ENCODE measurements at places on chromosomes 3 and 15.
A peak's percentile ranks its signal among the peaks of the same experiment; 100 is the strongest.

- DNase-seq, result no peak
Observed at GRCh38 chr3:16370872-16371740, 106.1 kb downstream of the OXNAD1 start.

DNA sequence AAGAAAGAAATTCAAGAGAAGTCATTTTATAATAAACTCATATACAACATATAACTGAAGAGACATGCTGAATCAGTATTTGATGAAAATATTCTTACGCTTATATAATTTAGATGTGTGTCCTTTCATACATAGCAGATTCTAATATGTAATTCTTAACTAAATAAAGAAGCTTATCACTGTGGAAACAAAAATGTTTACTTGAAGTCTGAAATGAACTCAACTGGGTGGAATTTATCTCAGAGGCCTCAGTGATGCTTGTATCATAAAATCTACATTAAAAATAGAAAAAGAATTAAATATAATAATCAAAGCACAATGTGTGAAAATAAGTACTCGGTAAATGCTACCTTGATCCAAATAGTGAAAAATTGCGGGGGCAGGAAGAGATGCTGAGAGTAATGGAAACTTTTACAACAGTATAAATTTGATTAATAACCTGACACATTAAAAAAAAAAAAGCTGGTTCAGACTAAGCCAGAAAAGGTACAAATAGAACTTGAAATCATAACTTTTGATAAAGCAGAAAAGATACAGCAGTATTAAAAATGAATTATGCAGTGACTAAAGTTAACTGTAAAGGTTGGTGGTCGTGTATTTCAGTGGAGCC, 12.0 kb upstream of the CBLB start:
- DNase-seq, result no peak

GRCh38 chr15:74651242-74651741, 35.7 kb downstream of the CLK3 start:
- no peak for DNase-seq

GRCh38 chr15:25903024-25903581, 40.0 kb upstream of the ATP10A start:
- DNase-seq, result peak; percentile 51

DNA sequence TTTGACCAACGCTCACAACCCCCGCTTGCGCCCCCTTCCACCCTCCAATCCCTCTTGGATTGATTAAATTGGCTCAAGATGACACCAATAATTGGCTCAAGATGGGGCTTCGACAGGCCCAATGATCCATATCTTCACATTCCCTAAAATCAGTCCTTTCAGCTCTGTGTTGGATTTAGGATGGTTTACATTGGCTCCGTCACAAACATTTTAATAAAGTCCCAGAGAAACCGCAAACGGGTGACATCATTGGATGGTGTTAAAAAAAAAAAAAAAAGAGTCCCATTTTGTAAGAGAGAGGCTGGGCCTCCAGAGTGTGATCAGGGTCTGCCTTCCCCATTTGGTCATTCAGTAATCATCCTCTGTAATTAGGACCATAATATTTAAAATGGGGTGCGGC, 113.4 kb upstream of the MRPS22 start:
- no peak for DNase-seq

GRCh38 chr15:60626669-60627068, 147.7 kb upstream of the ICE2 start:
- no peak for DNase-seq

DNA sequence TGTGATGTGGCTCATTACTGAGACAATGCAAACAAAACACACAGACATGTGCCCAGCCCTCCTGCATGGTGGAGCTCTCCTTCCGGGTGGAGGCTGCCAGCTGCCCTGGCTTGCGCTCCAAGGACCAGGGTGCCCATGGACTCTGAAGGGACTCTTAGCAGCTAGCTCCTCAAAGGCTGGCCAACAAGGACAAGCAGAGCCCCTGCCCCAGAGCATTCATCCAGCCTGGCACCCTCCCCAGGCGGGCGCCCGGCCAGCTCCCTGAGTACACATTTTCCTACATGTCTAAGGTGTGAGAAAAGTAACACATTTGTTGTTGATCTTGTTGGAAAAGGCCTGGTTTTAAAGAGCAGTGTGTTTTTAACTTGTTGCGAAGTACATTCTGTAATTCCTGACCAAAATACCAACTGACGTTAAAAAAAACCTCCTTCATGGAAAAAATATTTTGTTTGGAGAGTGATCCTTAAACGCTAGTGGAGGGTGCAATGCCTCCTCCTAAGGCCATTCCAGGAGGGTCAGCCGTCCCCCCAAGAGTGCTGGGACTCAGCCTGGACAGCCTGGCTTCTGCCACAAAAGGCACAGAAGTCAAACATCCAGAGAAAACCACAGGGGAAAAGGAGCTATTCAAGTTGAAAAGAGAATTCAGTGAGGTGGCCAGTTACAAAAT, 86.9 kb downstream of the KLF15 start:
- DNase-seq, result no peak

DNA sequence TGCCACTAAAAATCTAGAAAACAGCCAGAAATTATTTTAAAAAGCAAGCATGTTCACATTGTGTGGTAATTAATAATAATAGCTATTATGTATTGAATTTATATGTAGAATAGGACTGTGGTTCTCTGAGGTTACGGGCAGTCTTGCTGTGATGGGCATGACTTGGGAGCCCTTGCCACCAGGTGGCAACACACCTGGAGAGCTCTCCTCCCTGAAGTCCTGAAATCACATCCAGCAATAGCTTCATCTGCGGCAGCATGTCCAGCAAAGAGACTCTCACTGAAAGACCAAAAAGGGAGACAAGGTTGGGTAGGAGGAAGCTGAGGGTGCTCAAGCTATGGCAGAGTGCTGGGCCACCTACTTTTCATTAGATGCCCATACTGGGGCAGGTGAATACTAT, 206.8 kb upstream of the IL12A start:
- no peak for DNase-seq

- no peak for DNase-seq
Observed at GRCh38 chr3:142837526-142837925, 51.4 kb downstream of the PCOLCE2 start.

- DNase-seq, result no peak
Observed at GRCh38 chr15:51229907-51230330, 108.5 kb downstream of the CYP19A1 start.

DNA sequence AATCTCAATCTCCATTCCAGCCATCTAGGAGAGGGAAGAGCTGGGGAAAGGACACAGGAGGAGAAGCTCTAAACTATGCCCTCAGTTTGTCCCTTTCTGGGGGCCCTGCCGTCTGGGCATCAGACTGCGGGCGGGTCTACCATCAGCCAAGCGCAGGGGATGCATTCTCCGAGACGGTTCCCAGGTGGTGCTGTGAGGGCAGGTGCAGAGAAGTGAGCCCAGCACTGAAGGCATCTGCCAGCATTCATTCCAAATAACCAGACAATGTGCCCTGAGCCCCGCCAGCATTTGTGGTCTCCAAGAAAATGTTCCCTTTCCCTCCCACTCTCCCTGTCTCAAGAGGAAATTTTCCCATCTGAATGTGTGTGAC, 265.7 kb downstream of the XXYLT1 start:
- no peak for DNase-seq

DNA sequence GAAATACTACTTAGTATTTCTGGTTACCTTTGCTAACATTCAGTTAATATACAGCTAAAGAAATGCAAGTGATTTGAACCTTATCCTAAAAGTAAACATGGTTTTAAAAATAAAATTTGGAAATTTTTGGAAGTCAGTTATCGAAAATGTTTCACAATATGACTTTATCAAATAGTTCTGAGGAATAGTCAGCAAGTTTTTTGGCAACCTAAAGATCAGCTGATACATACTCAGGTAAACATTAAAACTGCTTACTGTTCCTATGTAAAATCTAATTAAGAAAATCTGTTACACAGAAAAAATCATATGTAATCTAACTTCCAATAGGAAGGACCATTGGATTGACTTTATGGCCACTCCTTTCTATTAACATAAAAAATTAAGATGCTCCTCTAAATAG, 24.1 kb downstream of the IFT80 start:
- no peak for DNase-seq

DNA sequence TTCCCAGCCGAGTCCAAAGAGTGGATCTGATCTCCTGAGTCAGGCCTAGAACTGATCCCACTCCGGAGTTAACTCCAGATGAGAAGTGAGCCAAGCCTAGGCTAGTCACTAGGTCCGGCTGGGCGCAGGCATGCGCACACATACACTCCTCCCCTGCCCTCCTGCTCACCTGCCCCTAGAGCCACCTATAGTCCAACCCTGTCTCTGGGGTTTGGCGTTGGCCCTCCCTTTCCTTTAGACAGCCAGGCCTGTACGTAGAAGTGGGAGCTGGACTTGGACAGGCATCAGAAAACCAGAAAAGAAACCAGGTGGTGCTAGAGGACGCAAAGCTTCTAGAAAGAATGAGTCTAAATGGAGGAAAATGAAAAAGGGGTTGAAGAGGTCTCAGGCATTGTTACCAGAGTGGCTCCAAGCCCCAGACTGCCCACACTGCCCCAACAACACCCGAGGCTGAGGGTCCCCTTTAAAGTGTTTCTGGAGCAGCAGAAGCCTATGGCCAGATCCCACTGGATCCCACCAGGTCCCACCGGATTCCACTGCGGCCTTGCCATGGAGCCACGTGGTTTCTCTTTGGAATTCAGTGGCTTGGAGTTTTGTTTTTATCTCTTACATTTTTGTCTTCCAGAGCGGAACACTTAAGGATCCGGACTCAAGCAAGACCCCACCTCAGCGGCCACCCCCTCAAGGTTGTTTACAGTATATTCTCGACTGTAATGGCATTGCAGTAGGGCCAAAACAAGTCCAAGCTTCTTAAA, 24.2 kb upstream of the TIMP4 start:
- DNase-seq, result no peak

GRCh38 chr15:45384700-45385099, 6.4 kb upstream of the GATM start:
- DNase-seq, result no peak

DNA sequence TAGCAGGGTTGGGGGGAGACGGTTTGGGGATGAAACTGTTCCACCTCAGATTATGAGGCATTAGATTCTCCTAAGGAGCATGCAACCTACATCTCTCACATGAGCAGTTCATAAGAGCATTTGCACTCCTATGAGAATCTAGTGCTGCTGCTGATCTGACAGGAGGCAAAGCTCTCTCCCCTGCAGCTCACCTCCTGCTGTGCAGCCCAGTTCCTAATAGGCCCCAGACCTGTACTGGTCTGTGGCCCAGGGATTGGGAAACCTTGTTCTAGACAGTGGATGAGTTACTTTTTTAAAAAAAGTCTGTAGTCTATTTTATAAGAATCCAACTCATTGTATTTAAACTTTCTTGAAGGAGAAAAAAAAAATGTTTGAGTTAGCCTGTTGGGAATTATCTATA, 100.0 kb downstream of the HHLA2 start:
- DNase-seq, result no peak

GRCh38 chr15:65937476-65937875, 68.2 kb downstream of the RAB11A start:
- DNase-seq, result no peak

DNA sequence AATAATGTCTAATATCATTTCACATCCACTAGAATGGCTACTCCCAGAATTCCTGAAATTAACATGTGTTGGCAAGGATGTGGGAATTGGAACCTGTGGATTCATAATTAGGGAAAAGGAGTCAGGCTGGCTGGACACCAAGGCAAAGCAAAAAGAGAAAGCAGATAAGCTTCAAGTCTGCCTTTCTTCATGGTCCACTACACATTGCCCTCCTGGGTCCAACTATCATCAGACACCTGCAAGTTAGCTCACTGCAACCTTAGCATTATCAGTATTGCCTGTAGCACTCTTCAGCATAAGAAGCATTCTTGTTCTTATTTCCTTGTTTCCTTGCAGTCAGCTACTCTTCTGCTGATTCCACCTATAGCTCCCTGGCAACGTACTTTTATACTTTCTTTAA, 124.3 kb downstream of the ZNF280D start:
- no peak for DNase-seq

- no peak for DNase-seq
Observed at GRCh38 chr3:57118254-57118653, 46.9 kb downstream of the IL17RD start.

DNA sequence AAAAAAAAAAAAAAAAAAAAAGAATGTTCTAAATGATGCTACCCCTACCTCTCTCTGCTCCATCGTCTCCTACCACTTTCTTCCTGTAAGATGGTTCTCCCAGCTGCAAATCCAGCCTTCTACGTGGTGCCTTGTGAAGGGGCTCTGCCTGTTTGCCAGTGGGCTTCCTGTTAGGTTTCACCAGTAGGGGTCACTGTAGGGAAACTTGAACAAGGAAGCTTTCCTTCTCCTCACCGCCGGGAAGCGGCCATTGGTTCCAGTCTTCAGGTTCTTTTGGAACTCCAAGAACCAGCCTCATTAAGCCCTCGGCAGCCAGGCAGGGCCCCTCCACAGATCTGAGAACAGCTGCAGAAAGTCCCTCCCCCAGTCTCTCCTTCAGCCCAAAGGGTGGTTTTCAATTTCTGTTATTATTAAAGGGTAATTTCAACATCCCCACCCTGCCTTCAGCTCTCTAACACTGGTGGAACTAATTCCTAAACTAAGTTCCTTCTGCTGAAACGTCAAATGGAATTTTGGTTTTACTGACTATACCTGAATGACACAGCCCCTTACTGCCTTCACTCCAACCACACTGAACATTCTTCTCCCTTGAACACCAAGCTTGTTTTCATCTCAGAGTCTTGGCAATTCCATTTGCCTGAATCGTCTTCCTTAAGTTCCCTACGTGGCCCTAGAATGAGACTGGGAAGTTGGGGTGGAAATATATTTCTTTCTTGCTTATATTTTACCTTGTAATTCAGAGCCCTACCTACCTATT, 13.5 kb downstream of the MCCC1 start:
- DNase-seq, result no peak

- no peak for DNase-seq
Observed at GRCh38 chr3:106822204-106822603, 555.0 kb upstream of the CCDC54 start.

DNA sequence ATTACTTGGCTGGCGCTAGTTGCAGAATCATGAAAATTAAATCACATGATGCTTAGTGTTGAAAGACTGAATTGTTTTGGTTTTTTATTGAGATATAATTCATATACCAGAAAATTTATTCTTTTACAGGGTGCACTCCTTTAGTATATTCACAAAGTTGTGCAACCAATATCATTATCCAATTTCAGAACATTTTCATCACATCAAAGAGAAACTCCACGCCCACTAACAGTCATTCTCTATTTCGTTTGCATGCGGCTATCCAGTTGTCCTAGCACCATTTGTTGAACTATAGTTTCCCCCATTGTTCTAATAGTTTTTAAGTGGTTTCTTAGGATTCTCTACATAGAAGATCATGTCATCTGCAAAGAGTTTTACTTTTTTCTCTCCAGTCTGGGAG, 3.7 kb downstream of the EHD4 start:
- no peak for DNase-seq
